ENCODE measurements at places on chromosomes 1 and 21. TPM values are rescaled to one million over a fixed set of nuclear protein-coding genes. Genes with fewer than 3 reads are reported as not detected.

- DNase-seq, result no peak
These were observed 8.9 kb upstream of the LEFTY1 start for GRCh38 chr1:225897595-225898514.

The SERTAD4 gene
- polyA plus RNA-seq, result 3.3 TPM

DNA sequence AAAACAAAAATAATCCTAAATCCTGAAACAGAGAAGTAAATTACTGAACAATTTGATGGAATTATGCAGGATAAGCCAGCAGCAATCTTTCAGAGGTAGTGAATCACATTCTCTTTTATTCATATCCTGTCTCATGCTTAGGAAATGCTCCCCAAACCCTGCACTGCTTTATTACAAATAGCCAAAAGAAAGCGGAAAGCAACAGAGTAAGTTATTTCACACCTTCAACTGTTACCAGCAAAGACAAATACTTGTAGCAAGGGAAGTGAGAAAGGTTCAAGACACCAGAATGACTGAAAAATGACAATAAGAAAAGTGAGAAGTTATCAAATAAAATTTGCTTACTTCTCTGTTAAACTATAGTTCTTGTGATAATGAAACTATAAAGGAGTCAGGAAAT lies 6.2 kb downstream of the ZRANB2 start:
- no peak for DNase-seq

- DNase-seq, result no peak
These were observed 15.8 kb downstream of the SLC45A3 start for GRCh38 chr1:205664399-205665017.

The GBP1 gene
- 18.5 TPM for polyA plus RNA-seq

DNA sequence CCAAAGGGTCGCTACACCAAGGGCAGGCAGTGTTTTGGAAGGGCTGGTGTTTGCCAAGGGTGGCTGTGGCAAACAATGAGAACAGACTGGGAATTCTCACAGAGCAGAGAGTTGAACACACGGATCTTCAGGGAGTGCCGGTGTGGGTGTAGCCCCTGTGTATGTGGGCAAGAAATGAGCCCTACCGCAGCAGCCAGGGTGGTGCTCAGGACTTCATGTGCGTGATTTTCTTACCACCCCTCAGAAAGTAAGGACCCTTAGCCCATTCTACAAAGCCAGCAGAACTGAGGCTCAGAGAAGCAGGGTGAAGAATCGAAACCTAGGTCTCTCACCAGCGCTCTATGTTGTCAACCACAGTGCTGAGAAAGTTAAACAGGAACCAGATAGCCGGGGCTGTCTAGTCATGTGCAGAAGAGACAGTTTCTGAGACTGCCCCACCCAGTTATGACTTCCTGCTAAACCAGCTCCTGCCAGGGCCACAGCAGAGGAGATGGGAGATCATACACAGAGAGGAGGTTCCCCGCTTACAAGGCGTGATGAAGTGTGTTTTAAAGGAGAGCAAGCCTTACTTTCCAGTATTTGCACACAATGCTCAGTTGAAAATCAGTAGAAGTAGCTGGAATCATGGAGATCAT lies 21.9 kb upstream of the MORC3 start:
- DNase-seq, result peak; percentile 5

GRCh38 chr1:117760069-117760468 lies 154.2 kb downstream of the TENT5C start:
- DNase-seq, result no peak

GRCh38 chr1:222370081-222370912 lies 177.6 kb downstream of the HHIPL2 start:
- no peak for DNase-seq

- DNase-seq, result no peak
These were observed 33.1 kb downstream of the KCNJ15 start for GRCh38 chr21:38289705-38290485.

DNA sequence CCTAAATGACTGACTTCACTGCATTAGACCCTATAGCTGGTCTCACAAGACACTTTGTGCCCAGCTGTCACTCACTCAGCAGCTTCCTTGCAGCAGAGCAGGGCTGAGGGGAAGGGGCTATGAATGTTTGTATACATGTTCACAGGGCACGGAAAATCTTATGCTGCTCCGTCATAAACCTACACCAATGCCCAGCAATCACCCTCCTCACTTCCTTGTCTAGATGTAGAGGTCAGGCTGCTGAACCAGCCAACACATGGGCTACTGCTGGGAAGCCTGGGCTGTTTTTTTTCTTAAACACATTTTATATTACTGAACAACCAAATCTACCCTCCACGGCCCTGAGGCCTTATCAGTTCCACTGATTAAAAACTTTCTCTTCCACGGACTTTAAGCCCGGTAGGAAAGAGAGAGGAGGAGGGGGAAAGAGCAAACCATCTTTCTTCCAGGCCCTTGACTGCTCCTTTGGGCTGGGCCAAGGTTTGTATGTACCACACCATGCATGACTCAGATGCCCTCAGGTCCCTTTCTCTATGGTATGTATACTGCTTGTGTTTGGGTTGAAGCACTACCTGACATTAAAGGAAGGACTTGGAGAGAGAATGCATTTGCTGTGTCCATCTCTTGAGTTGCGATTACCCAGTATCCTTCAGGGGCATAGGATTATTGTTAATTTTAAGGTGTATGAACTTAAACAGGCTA lies 12.7 kb downstream of the MTFR1L start:
- DNase-seq, result no peak
